ENCODE measurements at places on chromosomes 13 and 19.

DNA sequence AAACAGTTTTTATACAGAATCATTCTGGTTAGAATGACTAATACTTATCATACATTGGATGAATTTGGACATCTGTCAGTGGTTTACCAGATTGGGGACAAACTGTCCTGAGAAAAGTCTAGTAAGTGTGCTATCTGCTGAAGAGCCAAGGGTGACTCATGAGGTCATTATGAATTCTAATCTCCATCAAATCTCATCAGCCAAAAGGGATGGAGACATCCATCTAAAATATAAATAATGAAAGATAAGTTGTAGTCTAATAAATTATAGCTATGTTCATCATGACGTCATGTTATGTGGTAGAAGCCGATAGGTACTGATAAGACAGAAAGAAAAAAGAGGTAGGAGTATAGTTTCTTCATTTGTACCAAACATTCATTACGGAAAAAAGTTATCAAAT lies 804.4 kb downstream of the PCDH9 start:
- H3K4me3 ChIP-seq: no peak overlapping the region

GRCh38 chr19:49977076-49977475 lies 16.1 kb upstream of the SIGLEC11 start:
- no peak overlapping the region for H3K4me3 ChIP-seq
- DNase-seq: no peak
- H3K27ac ChIP-seq: no peak overlapping the region
- no peaks in the 10 kb centered on the region for H3K4me1 ChIP-seq
- no peaks in the 10 kb centered on the region for H3K27me3 ChIP-seq

GRCh38 chr13:25660996-25661395 lies 289.2 kb downstream of the ATP8A2 start:
- no peaks in the 10 kb centered on the region for H3K27me3 ChIP-seq
- no peak overlapping the region for H3K27ac ChIP-seq
- no peak overlapping the region for H3K4me3 ChIP-seq
- no peaks in the 10 kb centered on the region for H3K36me3 ChIP-seq

GRCh38 chr13:43698758-43699157 lies 88.0 kb downstream of the ENOX1 start:
- no peak for DNase-seq
- no peak overlapping the region for H3K27ac ChIP-seq
- H3K4me1 ChIP-seq: no peaks in the 10 kb centered on the region
- H3K36me3 ChIP-seq: no peaks in the 10 kb centered on the region
- H3K27me3 ChIP-seq: no peaks in the 10 kb centered on the region

GRCh38 chr19:45160870-45161737 lies at the start of gene NKPD1:
TSS of gene NKPD1 (minus strand) at chr19:45160982. CDS start at chr19:45160150, 832 bp downstream.
- H3K4me1 ChIP-seq: peaks cover 20% of the 10 kb centered on the region
- no peak within 1 kb of the TSS for H3K27ac ChIP-seq
- no peaks in the 10 kb centered on the region for H3K36me3 ChIP-seq
- no peaks in the 10 kb centered on the region for H3K27me3 ChIP-seq
- DNase-seq: no peak

DNA sequence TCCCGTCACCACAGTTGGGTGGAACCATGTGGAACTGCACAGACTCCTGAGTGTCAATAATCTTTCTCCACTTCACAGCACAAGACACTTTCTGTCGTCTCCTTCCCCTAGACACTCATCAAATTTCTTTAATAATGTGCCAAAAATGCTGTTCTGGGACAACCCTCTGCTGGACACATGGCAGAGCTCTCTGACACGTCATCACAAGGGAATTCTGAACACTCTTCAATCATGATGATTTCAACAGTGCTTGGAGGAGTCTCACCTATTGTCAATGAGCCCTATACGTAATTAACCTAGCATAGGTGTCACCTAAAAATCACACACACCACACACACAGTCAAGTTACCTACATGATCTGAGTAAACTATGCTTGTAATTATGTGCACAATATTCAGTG lies 141.3 kb downstream of the STOML3 start:
- H3K4me3 ChIP-seq: no peak overlapping the region
- no peaks in the 10 kb centered on the region for H3K36me3 ChIP-seq
- H3K4me1 ChIP-seq: no peaks in the 10 kb centered on the region
- H3K27ac ChIP-seq: no peak overlapping the region
- H3K27me3 ChIP-seq: no peaks in the 10 kb centered on the region

GRCh38 chr13:49608651-49609331 lies 19.5 kb upstream of the ARL11 start:
- DNase-seq: no peak
- no peaks in the 10 kb centered on the region for H3K4me1 ChIP-seq
- no peak overlapping the region for H3K4me3 ChIP-seq
- no peaks in the 10 kb centered on the region for H3K27me3 ChIP-seq
- no peaks in the 10 kb centered on the region for H3K36me3 ChIP-seq

DNA sequence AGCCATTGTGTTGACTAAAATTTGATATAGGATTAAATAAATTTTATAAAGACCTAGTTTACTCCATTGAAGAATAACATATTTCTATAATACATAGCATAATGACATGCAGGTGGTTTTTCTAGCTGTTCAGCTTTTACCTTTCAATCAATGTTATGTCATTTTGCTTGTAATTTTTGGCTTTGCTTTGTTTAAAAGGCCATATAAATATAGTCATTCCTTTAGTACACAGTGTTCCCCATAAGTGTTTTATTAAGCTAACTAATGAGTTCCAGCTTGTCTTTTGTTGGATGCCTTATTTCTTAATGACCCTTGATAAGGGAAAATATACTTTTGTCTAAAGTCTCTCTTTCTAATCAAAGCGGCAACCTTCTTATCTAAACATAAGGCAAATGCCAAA lies 906.3 kb upstream of the GPC6 start:
- H3K27me3 ChIP-seq: no peaks in the 10 kb centered on the region
- no peaks in the 10 kb centered on the region for H3K36me3 ChIP-seq
- no peak overlapping the region for H3K4me3 ChIP-seq
- no peaks in the 10 kb centered on the region for H3K4me1 ChIP-seq

- no peak for DNase-seq
- H3K27me3 ChIP-seq: no peaks in the 10 kb centered on the region
- H3K4me1 ChIP-seq: no peaks in the 10 kb centered on the region
- no peaks in the 10 kb centered on the region for H3K36me3 ChIP-seq
- H3K27ac ChIP-seq: no peak overlapping the region
These were observed 741.8 kb upstream of the MIR17HG start for GRCh38 chr13:90605664-90606063.

DNA sequence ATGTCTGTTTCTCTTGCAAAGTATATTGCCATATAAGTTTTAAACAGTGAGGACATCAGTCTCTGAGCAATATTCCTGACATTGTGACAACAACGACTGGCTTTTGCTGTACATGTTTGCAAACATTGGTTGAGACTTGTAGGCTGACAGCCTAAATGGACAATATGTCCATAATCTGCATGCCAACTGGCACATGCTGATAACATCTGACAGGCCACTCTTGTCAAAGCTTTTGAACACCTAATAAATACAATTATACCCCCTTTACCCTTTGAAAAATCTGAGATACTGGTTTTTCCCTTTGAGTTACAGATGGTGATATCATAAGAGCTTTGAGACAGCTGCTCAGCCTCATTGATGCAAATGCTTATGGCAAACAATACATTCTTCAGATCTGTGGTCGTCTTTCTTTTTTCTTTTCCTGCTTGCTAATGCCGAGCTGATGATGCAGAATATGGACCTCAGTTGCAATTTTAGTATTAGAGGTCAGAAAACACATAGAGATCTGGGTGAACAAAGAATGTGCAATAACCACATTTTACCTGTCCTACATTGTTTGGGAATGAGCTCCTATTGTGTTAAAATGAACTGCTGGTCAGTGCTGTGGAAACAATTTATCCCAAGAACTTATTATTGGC lies 114.9 kb downstream of the RFC3 start:
- no peak overlapping the region for H3K4me3 ChIP-seq
- no peak overlapping the region for H3K27ac ChIP-seq
- DNase-seq: no peak
- no peaks in the 10 kb centered on the region for H3K36me3 ChIP-seq
- H3K4me1 ChIP-seq: no peaks in the 10 kb centered on the region

GRCh38 chr13:40368127-40368891 lies 298.1 kb downstream of the FOXO1 start:
- no peaks in the 10 kb centered on the region for H3K27me3 ChIP-seq
- H3K4me1 ChIP-seq: peaks cover 25% of the 10 kb centered on the region
- H3K36me3 ChIP-seq: no peaks in the 10 kb centered on the region
- no peak overlapping the region for H3K27ac ChIP-seq
- H3K4me3 ChIP-seq: no peak overlapping the region

- H3K4me1 ChIP-seq: peaks cover 52% of the 10 kb centered on the region
- no peak overlapping the region for H3K27ac ChIP-seq
- peak overlapping the region; percentile 55 for H3K4me3 ChIP-seq
- H3K27me3 ChIP-seq: peaks cover 44% of the 10 kb centered on the region
- DNase-seq: peak; percentile 73
- H3K36me3 ChIP-seq: no peaks in the 10 kb centered on the region
These were observed 5.6 kb downstream of the ICAM5 start for GRCh38 chr19:10295305-10295846.

DNA sequence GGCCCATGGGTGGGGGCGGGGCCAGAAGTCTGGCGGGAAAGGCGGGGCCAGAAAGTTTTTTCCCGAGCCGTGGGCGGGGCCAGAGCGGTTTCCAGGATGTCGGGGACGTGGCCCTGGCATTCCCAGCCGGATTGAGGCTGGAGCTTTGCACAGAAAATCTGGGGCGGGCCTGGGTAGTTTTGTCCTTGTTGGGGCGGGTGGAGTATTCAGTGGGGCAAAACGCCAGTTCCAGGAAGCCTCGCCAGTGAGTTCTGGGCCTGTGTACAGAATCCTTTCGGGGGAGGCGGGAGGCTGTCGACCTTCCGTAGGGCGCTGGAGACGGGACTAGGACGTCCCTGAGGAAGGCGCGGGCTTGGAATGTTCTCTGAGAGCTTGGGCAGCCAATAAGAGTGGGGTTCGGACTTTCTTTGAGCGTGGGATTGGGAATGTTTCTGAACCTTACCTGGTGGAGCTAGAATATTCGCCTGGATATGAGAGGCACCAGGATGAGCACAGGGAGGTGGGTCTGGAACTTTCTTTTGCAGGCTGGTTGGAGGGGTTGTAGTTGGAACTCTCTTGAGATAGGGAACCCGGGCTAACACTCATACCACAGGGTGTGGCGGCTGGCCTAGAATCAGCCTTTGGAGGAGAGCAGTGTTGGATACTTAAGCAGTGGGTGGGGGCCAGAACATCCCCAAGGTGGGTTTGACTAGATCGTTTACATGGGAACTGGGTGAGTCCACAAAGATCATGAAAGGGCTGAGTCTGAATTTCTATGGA lies 1.3 kb downstream of the CCDC9 start:
- DNase-seq: no peak
- peaks cover 18% of the 10 kb centered on the region for H3K4me1 ChIP-seq
- H3K4me3 ChIP-seq: peak overlapping the region; percentile 61
- H3K36me3 ChIP-seq: peaks cover 32% of the 10 kb centered on the region
- H3K27me3 ChIP-seq: no peaks in the 10 kb centered on the region

DNA sequence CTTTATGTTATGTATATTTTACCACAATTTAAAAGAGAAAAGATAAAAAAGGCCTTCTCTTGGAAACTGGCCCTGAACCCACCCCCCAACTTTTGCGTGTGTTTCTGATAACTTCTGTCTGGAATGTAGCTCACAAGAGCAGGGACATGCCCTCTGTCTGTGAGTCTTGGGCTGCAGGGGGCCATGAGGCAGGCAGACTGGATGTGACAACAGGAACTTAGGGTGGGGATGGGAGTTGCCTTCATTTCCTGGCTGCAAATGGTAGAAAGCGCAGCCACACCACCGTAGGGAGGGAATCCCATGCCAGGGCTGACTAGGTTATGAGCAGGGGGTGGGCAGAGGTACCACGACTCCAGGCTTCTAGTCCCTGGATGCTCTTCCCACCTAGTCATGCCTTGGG lies 21.9 kb downstream of the CILP2 start:
- no peaks in the 10 kb centered on the region for H3K27me3 ChIP-seq
- peaks cover 5% of the 10 kb centered on the region for H3K36me3 ChIP-seq
- no peak for DNase-seq
- no peak overlapping the region for H3K4me3 ChIP-seq

DNA sequence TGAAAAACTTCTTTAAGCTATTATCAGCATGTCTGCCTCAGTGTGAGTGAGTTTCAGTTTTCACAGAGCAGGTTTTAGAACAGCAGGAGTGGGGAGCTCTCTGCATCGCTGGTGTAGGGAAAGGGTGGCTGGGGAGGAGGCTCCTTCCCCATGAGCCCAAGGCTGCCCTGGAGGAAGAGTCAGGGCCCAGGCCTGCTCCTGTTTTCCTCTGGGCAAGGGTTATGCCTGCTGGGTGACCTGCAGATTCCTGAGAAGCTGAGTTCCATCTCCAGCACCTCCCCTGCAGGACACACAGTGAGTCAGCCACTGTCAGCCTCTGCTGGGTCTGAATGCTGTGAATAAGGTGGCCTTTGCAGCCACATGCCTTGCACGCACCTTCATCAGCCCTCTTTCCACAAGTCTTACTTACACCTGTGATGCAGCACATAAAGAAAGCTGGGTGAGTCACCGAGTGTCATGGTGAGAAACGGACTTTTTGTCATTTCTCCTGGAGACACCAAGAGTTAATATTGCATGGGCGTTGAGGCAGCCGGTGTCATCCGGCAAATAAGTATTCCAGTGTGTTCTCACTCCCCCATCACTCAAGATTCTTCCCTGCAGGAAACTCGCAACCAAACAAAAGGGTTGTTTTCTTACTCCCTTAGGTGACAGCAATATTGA lies 186.4 kb upstream of the KL start:
- no peak overlapping the region for H3K27ac ChIP-seq
- H3K27me3 ChIP-seq: no peaks in the 10 kb centered on the region
- no peaks in the 10 kb centered on the region for H3K4me1 ChIP-seq
- H3K36me3 ChIP-seq: no peaks in the 10 kb centered on the region

- H3K4me3 ChIP-seq: no peak overlapping the region
- no peak overlapping the region for H3K27ac ChIP-seq
- no peak for DNase-seq
- H3K36me3 ChIP-seq: no peaks in the 10 kb centered on the region
These were observed 498.6 kb downstream of the KCTD12 start for GRCh38 chr13:76387566-76387965.

DNA sequence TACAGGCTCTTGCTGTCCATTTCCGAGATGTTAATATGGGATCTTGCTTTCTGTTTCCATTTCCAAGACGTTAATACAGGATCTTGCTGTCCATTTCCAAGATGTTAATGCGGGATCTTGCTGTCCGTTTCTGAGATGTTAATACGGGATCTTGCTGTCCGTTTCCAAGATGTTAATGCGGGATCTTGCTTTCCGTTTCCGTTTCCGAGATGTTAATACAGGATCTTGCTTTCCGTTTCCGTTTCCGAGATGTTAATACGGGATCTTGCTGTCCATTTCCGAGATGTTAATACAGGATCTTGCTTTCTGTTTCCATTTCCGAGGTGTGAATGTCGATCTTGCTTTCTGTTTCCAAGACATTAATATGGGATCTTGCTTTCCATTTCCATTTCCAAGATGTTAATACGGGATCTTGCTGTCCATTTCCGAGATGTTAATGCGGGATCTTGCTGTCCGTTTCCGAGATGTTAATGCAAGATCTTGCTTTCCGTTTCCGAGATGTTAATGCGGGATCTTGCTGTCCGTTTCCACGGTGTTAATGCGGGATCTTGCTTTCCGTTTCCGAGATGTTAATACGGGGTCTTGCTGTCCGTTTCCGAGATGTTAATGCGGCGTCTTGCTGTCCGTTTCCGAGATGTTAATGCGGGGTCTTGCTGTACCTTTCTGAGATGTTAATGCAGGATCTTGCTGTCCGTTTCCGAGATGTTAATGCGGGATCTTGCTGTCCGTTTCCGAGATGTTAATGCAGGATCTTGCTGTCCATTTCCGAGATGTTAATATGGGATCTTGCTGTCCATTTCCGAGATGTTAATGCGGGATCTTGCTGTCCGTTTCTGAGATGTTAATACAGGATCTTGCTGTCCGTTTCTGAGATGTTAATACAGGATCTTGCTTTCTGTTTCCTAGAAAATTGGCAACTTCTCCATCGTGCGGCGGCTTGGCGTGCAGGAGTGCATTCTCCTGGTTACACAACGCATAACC lies 38.3 kb downstream of the PEX11G start:
- H3K27ac ChIP-seq: no peak overlapping the region
- no peak for DNase-seq
- H3K4me1 ChIP-seq: no peaks in the 10 kb centered on the region
- H3K4me3 ChIP-seq: no peak overlapping the region
- no peaks in the 10 kb centered on the region for H3K27me3 ChIP-seq

Data from CD4-positive, alpha-beta memory T cell (primary cell).